ENCODE measurements at places on chromosomes 5 and 9. TPM values are rescaled to one million over a fixed set of nuclear protein-coding genes. Genes with fewer than 3 reads are reported as not detected.

Gene ESM1
- total RNA-seq: not detected

GRCh38 chr5:68376935-68377334 lies 161.4 kb downstream of the PIK3R1 start:
- DNase-seq: no peak
- no peaks in the 10 kb centered on the region for H3K27me3 ChIP-seq
- no peaks in the 10 kb centered on the region for H3K36me3 ChIP-seq
- H3K4me3 ChIP-seq: no peak overlapping the region
- no peak overlapping the region for H3K27ac ChIP-seq

DNA sequence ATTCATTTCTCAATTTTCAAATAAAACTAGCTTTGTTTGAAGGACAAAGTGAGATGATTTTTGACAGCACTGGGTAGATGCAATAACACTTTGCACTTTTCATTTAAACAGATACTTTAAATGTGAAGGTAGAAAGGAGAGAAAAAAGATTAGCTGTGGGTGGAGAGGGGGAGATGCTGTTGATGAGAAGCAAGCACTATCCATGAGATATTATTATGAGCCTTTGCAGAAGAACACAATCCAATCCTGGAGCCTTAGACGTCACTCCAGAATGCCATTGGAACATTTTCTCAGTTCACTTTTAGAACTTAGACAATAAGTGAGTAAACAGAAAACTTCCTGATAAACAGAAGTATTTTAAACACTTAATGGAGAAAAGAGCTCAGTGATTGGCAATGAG lies 351.1 kb downstream of the ARHGEF28 start:
- H3K4me3 ChIP-seq: no peak overlapping the region
- H3K36me3 ChIP-seq: no peaks in the 10 kb centered on the region
- DNase-seq: no peak
- no peaks in the 10 kb centered on the region for H3K4me1 ChIP-seq
- H3K27ac ChIP-seq: no peak overlapping the region
- H3K27me3 ChIP-seq: no peaks in the 10 kb centered on the region

DNA sequence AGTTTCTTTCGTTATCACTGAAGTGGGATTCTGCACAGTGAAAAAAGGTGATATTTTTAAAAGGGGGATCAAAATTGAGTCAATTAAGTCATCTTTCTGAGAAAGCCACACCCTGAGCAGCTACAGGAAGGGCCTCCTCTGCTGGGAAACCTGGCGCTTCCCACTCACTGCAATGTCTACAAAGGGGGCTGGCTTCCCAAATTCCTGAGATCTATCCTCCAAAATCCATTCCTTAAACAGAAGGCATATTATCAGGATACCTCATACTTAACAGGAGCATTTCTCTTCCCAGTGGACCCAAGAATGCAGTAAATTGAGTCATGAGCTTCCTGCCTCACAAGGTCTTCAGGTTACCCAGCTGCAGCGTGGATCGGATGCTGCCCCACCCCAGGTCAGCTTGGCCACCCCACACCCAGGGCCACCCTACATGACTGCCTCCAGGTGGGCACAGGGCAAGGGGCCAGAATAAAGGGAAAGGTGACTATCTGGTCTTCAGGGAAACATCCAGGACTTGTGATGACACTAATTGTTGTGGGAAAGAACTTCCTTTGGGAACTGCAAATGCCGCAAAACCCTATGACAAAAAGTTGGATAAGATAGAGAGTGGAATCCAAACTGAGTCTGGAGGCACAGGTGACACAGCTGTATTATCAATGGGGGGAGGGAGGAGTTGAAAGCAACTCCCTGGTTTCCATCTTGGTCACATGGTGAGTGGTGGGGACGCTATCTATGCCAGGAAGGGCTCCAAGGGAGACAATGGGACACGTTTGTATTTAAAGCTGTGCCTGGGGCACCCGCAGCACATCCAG lies 42.3 kb downstream of the ROR2 start:
- peaks cover 9% of the 10 kb centered on the region for H3K27me3 ChIP-seq
- no peak overlapping the region for H3K4me3 ChIP-seq
- DNase-seq: no peak
- peaks cover 27% of the 10 kb centered on the region for H3K4me1 ChIP-seq
- H3K27ac ChIP-seq: no peak overlapping the region
- H3K36me3 ChIP-seq: no peaks in the 10 kb centered on the region

DNA sequence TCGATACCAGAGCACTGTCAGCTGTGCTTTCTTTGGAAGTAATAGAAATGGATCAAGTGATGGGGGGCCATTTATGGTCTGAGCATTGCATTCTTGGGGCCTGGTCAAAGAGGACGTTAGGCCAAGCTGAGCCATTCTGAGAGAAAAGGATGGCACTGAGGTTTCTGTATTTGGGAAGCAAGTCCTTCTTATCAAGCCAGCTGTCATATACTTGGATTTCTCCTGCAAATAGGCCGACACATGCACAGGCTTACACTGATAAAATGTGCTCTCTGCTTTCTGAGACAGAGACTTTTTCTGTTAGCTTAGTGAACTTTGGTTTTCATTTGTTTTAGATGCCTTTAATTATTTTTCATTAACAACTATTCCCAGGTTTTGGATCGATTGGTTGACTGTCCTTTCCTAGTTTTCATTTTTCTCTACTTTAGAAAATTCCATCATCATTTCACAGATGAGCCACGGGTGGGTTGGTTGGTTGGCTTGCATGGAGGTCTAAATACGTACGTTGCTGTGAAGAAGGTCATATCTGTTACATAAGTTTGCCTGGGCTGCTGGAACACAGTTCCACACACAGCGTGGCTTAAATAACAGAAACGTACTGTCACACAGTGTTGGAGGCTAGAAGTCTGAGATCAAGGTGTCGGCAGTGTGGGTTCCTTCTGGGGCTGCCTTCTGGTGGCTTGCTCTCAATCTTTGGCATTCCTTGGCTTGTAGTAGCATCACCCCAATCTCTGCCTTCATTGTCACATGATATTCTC lies 20.3 kb downstream of the TMOD1 start:
- no peaks in the 10 kb centered on the region for H3K36me3 ChIP-seq
- H3K4me1 ChIP-seq: no peaks in the 10 kb centered on the region
- no peak overlapping the region for H3K27ac ChIP-seq

Gene TPPP
- total RNA-seq: 1.1 TPM

DNA sequence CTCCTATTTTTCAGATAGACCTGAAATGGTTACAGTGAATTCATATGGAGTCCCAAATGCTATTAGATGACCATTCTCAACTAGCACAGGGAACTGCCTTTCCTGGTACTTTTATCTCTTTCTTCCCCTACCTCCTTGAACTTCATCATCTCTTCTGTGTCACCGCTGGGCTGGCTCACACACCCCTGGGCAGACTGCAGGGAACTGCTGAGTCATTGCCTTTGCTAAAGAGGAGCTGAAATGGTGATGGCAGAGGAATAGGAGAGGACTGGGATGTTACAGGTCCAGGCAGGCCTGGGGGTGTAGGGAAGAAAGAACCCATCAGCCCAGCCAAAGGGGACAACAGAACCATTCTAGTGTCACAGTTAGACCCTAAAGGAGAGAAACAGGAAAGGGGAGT lies 322.3 kb downstream of the ASTN2 start:
- H3K4me1 ChIP-seq: no peaks in the 10 kb centered on the region
- no peaks in the 10 kb centered on the region for H3K27me3 ChIP-seq
- H3K27ac ChIP-seq: no peak overlapping the region
- no peak for DNase-seq
- H3K4me3 ChIP-seq: no peak overlapping the region
